ENCODE measurements at places on chromosomes 6 and 20.
A peak's percentile ranks its signal among the peaks of the same experiment; 100 is the strongest.

DNA sequence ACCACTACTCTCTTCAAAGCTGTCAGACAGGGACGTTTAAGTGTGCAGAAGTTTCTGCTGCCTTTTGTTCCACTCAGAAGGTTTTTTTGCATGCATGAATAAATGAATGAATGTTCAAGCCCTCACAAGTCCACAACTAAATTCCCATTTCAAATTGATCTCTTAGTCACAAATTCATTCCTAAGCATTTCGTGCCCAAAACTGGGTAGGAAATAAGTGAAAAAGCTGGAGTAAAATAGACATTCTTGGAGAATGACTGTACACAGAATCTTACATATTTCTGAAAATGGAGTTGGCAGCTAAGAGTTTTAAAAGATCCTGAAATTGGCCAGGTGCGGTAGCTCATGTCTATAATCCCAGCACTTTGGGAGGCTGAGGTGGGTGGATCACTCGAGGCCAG, 117.6 kb downstream of the PERP start:
- no peak for DNase-seq

- no peak for DNase-seq
Observed at GRCh38 chr6:137489046-137490005, 4.9 kb downstream of the OLIG3 start.

DNA sequence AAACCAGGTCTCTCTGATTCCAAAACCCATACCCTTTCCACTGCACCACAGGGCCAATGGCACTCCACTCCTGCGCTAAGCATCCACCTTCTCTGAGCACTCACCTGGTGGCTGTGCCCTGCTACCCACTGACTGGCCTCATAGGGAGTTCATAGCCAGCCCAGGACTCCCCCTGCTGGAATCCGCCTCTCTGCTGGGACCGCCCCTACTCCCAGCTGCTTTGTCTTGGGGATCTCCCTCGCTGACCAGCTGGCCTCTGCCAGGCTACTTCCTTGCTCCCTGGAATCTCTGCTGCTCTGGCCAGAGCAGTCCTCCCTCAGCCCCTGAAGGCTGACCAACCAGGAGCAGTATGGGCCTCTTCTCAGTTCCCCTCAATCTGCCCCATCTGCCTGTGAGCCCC, 129.7 kb downstream of the FAXC start:
- DNase-seq: peak; percentile 25

GRCh38 chr6:153790048-153790447, 249.0 kb upstream of the OPRM1 start:
- peak; percentile 22 for DNase-seq

DNA sequence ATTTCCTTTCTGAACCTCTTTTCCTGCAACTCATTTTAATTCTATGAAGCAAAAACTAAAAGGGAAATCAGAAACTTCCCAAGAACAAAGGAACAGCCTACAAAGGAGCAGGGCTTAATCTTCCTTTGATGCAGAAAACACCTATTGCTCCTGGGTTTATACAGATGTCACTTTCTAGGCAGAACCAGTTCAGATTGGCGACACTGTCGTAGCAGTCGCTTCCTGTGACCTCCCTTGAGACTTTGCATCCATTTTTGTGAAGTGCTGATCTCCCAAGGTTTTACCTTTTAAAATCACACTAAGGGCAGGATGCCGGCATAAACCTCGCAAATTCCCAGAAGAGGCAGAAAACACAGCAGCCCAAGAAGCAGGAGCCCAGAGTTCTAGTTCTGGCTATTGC, 40.1 kb downstream of the JAG1 start:
- no peak for DNase-seq

DNA sequence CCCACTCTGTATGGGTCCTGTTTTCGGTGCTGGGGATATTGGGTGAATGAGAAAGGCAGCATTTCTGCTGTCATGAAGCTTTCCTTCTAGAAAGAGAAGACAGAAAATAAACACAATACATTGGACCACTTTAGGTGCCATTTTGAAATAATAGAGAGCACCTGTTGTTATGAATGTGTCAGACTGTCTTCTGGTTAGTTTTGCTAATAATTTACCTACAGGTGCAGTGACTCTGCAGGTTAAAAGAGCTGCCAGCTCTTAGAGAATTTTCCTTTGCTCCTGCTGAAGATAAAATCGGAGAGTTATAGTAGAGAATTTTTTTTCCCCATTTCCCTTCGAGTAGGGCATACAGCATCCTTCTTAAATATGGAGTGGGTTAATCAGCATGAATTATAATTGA, 21.9 kb upstream of the GCLC start:
- no peak for DNase-seq

- no peak for DNase-seq
Observed at GRCh38 chr6:158233214-158233795, 65.2 kb downstream of the GTF2H5 start.

- no peak for DNase-seq
Observed at GRCh38 chr6:9195322-9195721, 760.0 kb upstream of the SLC35B3 start.

GRCh38 chr6:130578713-130579112, 212.9 kb downstream of the TMEM200A start:
- no peak for DNase-seq

DNA sequence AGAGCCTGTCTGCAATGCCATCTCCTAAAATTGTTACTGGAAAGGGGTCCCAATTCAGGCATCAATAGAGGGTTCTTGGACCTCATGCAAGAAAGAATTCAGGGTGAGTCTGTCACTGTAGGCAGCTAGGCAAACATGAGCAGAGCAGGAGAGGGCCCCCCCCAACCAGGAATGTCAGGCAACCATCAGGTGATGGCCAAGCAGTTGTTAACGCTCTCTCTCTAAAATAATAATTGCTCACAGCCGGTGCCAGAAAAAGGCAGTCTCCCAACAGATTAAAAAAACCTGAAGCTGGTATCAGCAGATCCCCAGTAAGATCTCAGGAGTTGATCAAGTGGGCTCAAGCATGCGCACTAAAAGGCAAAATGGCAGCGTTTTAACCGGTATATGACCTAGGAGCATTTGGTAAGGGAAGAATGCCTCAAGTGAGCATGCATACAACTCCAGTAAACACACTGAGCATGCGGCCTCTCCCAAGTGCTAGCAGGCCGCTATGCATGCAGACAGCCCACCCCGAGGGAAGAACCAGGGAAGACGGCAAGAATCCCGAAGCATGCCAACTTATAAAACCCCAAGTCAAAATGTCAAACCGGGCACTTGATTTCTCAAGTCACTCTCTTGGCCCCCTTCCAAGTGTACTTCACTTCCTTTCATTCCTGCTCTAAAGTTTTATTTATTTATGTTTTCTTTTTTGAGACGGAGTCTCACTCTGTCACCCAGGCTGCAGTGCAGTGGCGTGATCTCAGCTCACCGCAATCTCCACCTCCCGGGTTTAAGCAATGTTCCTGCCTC, 44.0 kb upstream of the RNGTT start:
- DNase-seq: no peak

GRCh38 chr6:166786704-166787293, 159.7 kb upstream of the RPS6KA2 start:
- DNase-seq: peak; percentile 54

- no peak for DNase-seq
Observed at GRCh38 chr6:7204726-7205125, 97.0 kb downstream of the RREB1 start.

- DNase-seq: no peak
Observed at GRCh38 chr6:127458222-127458621, 967 bp downstream of the KIAA0408 start.

- DNase-seq: no peak
Observed at GRCh38 chr6:129342243-129342642, 367.7 kb downstream of the ARHGAP18 start.

GRCh38 chr6:153525998-153526397, 394.9 kb upstream of the RGS17 start:
- no peak for DNase-seq
